ENCODE measurements at places on chromosomes 16 and 17. TPM values are rescaled to one million over a fixed set of nuclear protein-coding genes. Genes with fewer than 3 reads are reported as not detected.

The RPGRIP1L gene
- total RNA-seq = 2.4 TPM

The BCAR1 gene
- 57.9 TPM for total RNA-seq

The OTOP2 gene
- not detected for total RNA-seq

The MYO15A gene
- not detected for total RNA-seq

The GH1 gene
- total RNA-seq = not detected

The ABCC11 gene
- total RNA-seq = not detected

The CD300H gene
- not detected for total RNA-seq

The KRT39 gene
- not detected for total RNA-seq

The ABCA6 gene
- total RNA-seq = 22.1 TPM

Measured in heart right ventricle (tissue), 16 donors.